Esophagus squamous epithelium (tissue), 5 donors: ENCODE measurements at places on chromosomes 1 and 21.

DNA sequence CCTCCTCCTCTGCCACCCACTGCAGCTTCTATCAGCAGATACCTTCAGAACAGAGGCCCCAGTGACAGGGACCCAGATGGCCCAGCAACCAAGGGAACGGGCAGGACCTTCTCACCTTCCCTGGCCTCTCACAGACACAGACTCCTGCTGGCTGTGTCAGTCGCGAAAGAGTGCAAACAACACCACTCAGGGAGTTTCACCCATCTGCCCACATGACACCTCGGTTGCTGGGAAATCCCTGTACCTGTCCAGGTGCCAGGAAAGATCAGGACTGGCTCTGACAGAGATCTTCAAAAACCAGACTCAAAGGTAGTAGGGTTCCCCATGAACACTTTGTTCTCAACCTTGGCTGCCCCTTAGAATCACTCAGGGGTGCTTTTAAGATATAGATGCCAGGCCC is 83.5 kb upstream of the HIVEP3 start:
- no peak for DNase-seq

DNA sequence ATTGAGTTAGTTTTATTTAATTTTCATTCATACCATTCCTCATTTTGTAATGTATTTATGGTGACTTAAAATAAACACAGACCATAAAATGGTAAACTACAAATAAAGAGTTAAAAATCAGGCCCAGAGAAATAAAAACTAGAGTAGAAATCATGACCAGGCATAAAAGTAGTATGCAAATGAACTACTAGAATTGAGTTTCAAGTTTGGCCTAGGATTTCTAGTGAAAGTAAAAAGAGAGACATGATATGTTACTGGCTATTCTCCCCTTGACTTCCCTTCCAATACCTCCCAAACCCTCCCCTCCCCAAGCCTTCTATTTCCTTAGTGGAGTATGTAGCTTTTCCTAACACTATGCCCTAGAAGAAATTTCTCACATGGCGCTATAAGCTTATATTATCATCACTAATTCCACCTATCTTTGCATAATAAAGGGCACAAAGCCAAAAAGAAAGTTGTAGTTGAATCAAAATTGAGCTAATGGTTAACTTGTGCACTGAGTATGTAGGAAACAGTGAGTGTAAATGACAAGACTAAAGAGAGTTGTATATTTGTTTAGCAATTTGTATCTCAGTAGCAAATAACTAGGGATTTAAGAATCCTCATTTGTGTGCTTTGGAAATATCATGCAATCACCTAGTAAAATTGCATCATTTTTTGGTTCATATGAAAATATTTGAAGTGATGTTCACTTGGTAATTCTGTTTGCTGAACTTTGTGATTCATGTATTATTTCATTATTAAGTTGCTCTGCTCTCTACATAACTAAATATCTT is 29.7 kb upstream of the CDC14A start:
- DNase-seq, result no peak

DNA sequence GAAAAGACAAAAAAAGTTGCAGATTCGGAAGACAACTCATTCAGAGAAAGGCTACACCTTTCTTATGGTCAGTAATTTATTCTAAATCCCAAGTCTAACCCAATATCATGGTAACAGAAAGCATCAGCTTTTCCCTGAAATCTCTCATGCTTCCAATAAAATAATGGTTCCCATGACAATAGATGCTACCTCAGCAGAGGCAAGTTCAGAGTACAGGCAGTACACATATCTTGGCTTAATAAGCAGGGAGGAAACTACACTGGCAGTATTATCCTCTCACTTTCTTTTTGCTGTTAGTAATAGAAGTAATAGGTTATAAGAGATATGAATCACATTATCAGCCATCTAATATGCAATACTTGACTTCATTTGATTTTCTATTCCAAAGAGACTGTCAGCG is 137.1 kb downstream of the DPYD start:
- no peak for DNase-seq

DNA sequence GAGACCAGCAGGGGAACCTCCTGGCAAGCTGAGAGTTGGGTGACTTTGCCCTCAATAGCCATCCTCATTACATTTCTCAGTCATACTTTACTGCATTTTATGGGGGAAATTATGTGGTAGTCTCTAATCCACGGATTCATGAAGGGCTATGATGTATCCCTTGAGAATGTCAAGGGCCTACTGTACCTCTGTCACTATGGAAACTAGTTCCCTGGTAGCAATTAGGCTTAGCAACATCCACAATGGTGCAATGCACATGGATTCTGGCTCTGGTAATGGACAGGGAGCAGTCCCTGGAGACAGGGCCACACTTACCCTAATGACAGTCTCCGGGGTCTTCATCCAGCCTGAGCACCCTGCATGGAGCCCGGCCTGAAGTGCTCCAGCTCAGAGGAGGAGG is 26.5 kb downstream of the LRRN2 start:
- DNase-seq, result no peak

- no peak for DNase-seq
These were observed 19.8 kb upstream of the TINAGL1 start for GRCh38 chr1:31556481-31557006.

DNA sequence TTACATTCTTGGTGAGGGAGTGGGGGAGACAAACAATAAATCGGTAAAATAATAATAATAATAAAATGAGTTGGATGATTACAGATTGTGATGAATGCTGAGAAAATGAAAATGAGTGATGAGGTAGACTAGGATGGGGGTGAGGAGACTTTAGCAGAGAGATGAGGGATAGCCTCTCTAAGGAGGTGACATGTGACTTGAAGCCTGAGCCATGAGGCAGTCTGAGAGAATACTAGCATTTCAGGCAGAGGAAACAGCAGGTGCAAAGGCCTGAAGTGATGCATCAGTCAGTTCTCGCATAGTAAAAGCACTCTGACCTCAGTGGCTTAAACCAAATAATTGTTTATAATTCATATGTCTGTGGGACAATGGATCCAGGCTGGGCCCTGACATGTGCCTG is 181.2 kb downstream of the AGBL4 start:
- DNase-seq, result no peak

- no peak for DNase-seq
These were observed 41.7 kb downstream of the ERI3 start for GRCh38 chr1:44313265-44313918.

DNA sequence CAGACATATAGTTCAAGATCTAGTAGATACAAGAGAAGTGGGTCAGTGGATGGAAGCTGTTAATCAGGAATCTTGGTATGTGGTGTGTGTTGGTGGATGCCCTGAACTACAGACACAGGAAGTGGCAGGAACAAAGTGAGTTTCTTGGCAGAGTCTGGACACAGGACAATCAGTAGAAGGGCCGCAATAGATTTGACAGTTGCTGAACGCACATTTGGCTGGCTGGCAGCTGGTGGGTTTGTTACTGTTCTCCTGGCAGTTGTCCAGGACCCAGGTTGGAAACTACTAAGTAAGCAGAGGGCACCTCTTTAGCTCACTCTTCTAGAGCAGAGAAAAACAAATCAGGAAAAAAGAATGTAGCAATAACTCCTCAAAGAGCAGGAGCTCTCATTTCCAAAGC is 13.2 kb downstream of the KRTAP26-1 start:
- no peak for DNase-seq

- peak; percentile 75 for DNase-seq
These were observed 1.2 kb upstream of the TRAPPC3 start for GRCh38 chr1:36150296-36151133.

- no peak for DNase-seq
These were observed 2.9 kb upstream of the LRP8 start for GRCh38 chr1:53330819-53331218.

DNA sequence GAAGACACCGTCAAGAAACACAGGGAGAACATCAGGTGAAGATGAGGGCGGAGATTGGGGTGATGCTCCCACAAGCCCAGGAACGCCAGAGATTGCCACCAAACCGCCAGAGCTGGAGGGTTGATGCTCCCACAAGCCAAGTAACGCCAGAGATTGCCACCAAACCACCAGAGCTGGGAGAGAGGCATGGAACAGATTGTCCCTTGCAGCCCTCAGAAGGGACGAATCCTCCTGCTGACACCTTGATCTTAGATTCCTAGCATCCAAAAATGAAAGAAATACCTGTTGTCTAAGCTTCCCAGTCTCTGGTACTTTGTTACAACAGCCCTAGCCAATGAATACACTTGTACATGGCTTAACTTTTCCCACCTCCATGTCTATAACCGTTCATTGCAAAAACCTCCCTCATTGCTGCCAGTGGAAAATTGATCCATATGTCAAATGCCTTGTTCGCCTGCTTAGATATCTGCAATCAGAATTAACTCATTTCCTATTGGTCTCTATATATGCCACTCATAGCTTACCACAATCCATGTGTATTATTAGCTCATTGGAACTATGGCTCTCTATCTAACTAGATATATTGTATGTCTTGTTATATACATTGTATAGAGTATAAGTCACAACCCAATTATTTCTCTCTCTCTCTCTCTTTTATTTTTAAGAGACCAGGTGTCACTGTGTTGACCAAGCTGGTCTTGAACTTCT is 127.4 kb downstream of the ADSS2 start:
- no peak for DNase-seq

GRCh38 chr1:168960595-168960994 is 145.9 kb upstream of the ATP1B1 start:
- no peak for DNase-seq

GRCh38 chr1:25657121-25657882 is 40.7 kb downstream of the MAN1C1 start:
- no peak for DNase-seq

DNA sequence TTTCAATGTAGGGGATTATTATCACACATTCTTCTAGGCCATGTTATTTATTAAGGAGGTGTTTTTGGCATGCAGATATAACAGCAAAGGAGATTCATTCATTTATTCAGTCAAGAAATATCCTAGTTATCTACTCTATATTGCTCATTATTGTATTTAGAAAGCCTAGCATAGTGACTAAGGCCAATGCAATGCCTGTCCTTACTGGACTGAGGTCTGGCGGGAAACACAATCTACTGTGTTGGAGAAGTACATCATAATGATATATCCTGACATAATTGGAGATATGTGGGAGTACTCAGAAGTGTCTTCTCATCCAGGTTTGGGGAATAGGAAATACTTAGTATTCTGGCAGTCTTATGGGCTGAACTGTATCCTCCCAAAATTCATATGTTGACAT is 421.5 kb upstream of the USP24 start:
- DNase-seq, result no peak

DNA sequence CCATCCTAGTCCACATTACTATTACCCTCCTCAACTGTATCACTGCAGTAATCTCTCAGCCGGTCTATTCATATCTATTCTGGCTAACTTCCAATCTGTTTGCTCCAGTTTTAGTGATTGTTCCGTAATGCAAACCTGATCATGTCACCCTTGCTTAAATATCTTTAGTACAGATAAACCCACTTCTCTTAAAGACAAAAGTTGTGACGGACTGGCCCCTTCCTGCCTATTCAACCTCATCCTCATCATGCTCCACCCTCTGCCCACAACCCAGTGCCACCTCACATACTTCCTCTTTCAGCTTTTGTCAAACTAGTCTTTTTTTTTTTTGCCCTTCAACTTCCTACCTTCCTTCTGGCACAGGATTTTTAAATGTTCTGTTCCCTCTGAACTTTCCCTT is 2.8 kb upstream of the C1orf162 start:
- DNase-seq, result peak; percentile 41

DNA sequence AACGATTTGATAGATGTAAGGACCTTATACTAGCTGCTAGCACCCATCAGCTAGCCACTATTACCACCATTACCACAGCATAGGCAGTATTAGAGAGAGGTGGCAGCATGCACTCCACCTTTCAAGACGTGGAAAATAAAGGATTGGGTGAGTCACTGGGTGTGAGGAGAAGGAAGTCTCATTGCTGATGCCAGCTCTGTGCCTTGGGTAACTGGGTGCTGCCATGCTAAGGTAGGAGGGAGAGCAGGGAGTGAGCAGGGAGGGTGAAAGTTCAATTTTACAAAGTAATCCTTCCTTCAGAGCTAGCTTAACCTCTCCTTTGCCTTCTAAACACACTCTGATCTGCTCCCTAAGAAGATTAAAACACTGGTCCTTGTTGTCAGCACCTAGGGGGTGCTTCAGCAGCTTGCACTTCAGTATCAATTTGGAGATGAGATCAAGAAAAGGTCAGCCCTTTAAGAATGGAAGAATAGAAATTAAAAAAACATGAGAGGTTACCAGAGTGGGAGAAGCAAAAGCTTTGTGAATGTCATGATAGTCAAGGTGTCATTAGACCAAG is 1.8 kb upstream of the LIN9 start:
- no peak for DNase-seq

- no peak for DNase-seq
These were observed 176.0 kb upstream of the NRIP1 start for GRCh38 chr21:15240848-15241247.

- DNase-seq, result no peak
These were observed 649.6 kb upstream of the PTBP2 start for GRCh38 chr1:96072021-96072420.

DNA sequence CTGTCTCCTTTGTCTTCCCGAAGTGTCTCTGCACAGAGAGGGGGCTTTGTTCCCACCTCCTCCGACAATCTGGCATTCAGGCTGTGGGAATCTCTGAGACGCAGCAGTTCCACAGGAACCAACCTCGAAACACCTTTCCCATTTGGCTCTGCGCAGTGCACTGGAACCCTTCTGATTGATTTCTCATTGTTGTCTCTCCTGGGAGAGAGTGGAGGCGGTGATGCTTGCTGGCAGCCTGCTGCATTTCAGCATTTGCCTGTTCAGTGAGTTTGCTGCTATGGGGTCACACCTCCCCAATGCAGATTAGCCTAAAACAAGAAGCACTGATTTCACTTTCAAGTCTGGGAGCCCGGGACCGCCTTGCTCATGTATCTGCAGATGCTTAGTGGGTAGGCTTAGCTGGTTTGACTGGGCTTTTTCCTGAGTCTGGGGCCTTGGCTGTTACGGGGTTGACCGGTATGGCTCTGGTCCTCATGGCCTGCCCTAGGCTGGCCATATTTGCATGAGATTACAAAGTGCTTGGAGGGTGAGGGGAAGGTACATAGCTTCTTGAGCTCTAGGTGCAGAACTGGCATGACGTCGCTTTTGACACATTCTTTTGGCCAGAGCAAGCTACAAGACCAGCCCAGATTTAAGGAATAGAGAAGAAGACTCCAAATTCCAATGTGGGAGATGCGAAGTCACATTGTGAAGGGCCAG is 695.3 kb downstream of the PTPRU start:
- no peak for DNase-seq

DNA sequence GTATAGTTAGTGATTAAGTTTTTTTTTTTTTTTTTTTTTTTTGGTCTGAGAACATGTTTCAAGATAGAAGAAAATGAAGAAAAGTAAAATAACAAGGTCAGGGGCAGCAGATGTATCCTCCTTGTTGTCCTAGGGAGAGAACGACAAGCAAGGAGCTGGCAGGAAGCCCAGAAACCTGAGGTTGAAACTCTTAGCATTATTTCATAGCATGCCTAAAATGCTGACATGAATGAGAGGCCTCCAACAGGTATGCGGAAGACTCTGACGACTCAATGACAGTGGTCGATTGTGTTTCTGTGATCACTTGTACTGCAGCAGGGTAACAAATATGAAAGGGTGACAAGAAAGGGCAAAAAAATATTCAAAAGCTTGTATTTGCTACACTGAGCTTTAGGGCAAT is 415.9 kb downstream of the PLA2G4A start:
- DNase-seq, result no peak
